ENCODE measurements at places on chromosomes 7 and 10. TPM values are rescaled to one million over a fixed set of nuclear protein-coding genes. Genes with fewer than 3 reads are reported as not detected.

GRCh38 chr10:124291001-124291701 is 127.6 kb downstream of the OAT start:
- no peak for DNase-seq
- no peaks in the 10 kb centered on the region for H3K4me1 ChIP-seq
- no peaks in the 10 kb centered on the region for H3K27me3 ChIP-seq
- H3K36me3 ChIP-seq: no peaks in the 10 kb centered on the region

DNA sequence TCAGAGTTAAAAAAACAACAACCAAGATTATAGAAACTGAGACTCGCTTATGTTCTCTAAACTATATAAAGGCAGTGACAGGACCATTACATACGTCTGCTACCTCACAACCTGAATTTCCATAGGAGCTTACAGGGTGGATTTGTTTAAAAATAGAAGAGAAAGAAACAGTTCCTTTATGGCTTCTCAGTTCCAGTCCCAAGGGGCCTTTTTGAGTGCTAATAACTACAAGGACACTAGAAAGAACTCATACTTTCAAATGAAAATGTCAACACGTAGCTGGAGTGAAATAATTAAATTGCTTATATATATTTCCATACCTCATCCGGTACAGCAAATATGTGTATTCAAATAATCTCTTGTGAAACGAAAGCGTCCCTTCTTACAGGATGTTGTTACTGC is 19.7 kb downstream of the TSPAN12 start:
- no peaks in the 10 kb centered on the region for H3K27me3 ChIP-seq
- peaks cover 57% of the 10 kb centered on the region for H3K4me1 ChIP-seq
- DNase-seq: no peak

- no peak overlapping the region for H3K27ac ChIP-seq
- no peaks in the 10 kb centered on the region for H3K4me1 ChIP-seq
- H3K36me3 ChIP-seq: 0 out of 2 replicates have a peak, but pooled peaks cover 4% of the 10 kb centered on the region
Measured at GRCh38 chr10:118927321-118927720, 102.2 kb upstream of the NANOS1 start.

The C10orf143 gene
- total RNA-seq: 0.62 TPM

DNA sequence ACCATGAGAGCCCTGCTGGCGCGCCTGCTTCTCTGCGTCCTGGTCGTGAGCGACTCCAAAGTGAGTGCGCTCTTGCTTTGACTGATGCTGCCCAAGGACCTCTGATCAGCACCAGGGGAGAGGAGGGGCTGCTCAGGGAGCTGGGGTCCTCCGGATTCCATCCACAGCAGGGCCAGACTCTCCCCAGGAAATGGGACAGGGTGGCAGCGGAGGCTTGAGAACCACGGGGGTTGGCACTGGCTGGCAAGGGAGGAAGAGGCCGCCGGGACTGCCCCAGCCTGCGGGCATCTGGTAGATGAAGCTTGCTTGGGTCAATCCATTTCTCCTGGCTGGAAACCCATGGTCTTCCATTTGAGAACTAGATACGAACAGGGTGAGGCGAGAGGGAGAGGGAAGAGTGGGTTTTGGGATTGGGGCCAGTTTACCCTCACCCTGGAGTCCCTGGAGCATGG is 647 bp downstream of the PLAU start:
- H3K4me1 ChIP-seq: peaks cover 46% of the 10 kb centered on the region
- H3K36me3 ChIP-seq: no peaks in the 10 kb centered on the region
- peak overlapping the region; percentile 94 for H3K4me3 ChIP-seq
- H3K27ac ChIP-seq: no peak overlapping the region

The FRAT2 gene
- 87.5 TPM for total RNA-seq

The SFTPA1 gene
- not detected for total RNA-seq

The ABHD11 gene
- 16.3 TPM for total RNA-seq

- no peak overlapping the region for H3K4me3 ChIP-seq
- no peaks in the 10 kb centered on the region for H3K27me3 ChIP-seq
- H3K36me3 ChIP-seq: no peaks in the 10 kb centered on the region
- no peak for DNase-seq
- peaks cover 15% of the 10 kb centered on the region for H3K4me1 ChIP-seq
Measured at GRCh38 chr7:123645516-123645915, 10.2 kb upstream of the LMOD2 start.

The ADRA2A gene
- total RNA-seq: 2.5 TPM

The TMEM176B gene
- 0.47 TPM for total RNA-seq

DNA sequence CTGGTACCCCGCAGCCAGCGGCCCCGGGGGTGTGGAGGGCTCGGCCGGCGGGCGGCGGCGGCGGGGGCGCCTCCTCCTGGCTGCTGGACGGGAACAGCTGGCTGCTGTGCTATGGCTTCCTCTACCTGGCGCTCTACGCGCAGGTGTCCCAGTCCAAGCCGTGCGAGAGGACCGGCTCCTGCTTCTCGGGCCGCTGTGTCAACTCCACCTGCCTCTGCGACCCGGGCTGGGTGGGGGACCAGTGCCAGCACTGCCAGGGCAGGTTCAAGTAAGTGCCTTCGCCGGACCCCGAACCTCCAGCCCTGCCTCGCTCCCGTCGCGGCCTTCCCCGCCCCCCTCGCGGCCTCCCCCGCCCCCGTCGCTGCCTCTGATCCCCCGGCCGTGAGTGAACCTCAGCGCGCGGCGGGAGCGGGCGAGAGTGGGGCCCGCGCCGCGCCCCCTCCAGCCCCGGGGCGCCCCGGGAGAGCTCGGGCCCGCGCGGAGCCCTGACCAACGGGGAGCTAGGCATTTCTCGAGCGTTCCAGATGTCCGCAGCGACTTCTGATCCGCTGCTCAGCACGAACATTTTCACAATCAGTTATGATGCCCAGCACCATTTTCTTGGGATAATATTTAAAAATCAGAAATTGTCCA is 727 bp downstream of the ATRNL1 start:
- peaks cover 30% of the 10 kb centered on the region for H3K27me3 ChIP-seq
- no peak overlapping the region for H3K27ac ChIP-seq
- no peaks in the 10 kb centered on the region for H3K36me3 ChIP-seq
- DNase-seq: peak; percentile 69
- peaks cover 39% of the 10 kb centered on the region for H3K4me1 ChIP-seq
- H3K4me3 ChIP-seq: peak overlapping the region; percentile 79

The MYL10 gene
- not detected for total RNA-seq

The PRSS2 gene
- not detected for total RNA-seq

DNA sequence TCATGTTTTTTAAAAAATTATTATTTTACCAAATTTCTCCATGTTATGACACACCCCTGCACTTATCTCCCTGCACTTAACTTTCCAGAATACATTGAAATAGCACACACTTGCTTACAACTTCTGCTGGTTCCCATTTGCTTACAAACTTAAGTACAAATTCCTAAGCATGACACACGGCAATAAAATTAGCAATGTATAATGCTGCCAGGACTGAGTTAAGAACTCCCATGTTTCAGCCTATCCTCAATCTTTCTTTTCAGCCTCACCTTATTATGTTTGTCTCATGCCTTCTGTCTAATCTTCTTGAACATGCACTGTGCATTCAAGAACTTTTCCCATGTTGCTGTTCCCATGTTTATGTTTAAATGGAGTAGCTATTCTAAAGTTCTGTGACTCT is 40.8 kb downstream of the PRPS1L1 start:
- no peaks in the 10 kb centered on the region for H3K36me3 ChIP-seq
- no peak overlapping the region for H3K27ac ChIP-seq
- no peak overlapping the region for H3K4me3 ChIP-seq
- no peaks in the 10 kb centered on the region for H3K27me3 ChIP-seq
- H3K4me1 ChIP-seq: no peaks in the 10 kb centered on the region

DNA sequence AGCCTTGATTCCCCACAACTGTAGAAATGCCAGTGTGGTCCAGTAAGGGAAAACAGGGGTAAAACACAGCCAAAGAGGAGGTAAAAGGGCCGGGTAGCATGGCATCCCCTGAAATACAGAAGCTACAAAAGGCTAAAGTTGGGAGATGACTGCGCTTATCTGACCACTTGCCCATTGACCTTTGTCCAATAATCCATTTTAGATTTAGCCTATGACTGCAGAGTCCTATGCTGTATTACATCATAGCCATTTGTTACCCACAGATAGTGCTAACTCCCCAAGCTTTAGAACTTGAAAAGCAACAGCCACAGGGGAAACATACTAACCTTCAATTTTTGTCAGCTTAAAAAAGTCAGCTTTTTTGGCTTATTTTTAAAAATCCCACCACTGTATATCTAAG is 26.2 kb downstream of the MTPN start:
- H3K36me3 ChIP-seq: peaks cover 14% of the 10 kb centered on the region
- no peaks in the 10 kb centered on the region for H3K4me1 ChIP-seq
- H3K27ac ChIP-seq: no peak overlapping the region
- H3K4me3 ChIP-seq: no peak overlapping the region
- DNase-seq: no peak

The SPAM1 gene
- not detected for total RNA-seq

The GIMAP8 gene
- not detected for total RNA-seq

The LRRC17 gene
- total RNA-seq: 3.1 TPM

The HOXA11 gene
- not detected for total RNA-seq

- H3K27ac ChIP-seq: no peak overlapping the region
- 0 out of 2 replicates have a peak, but pooled peaks cover 3% of the 10 kb centered on the region for H3K4me1 ChIP-seq
- no peak overlapping the region for H3K4me3 ChIP-seq
- H3K36me3 ChIP-seq: no peaks in the 10 kb centered on the region
- no peaks in the 10 kb centered on the region for H3K27me3 ChIP-seq
Measured at GRCh38 chr7:48875045-48875916, 49.1 kb upstream of the CDC14C start.

GRCh38 chr10:10684972-10685371 is 332.7 kb upstream of the CELF2 start:
- H3K4me3 ChIP-seq: no peak overlapping the region
- H3K27me3 ChIP-seq: no peaks in the 10 kb centered on the region
- peaks cover 4% of the 10 kb centered on the region for H3K4me1 ChIP-seq

DNA sequence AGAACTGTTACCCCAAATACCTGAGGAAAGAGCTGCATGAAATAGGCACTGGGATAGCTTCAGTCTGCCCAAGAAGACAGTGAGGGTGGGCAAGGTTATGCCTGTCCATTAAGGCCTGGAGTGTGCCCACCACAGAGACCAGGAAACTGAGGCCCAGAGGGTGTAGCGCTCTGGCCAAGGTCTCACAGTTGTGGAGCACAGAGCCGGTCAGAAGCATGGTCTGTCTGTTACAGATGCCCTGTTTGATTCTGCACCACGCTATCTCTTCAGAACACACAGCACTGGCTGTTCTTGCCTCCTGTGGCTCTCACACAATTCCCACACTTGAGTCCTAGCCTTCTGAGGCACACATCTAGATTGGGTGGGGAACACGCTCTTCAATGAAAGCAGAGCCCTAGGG is 261.4 kb downstream of the GRID1 start:
- no peaks in the 10 kb centered on the region for H3K36me3 ChIP-seq
- no peak overlapping the region for H3K27ac ChIP-seq
- no peak overlapping the region for H3K4me3 ChIP-seq
- no peaks in the 10 kb centered on the region for H3K4me1 ChIP-seq

- H3K27me3 ChIP-seq: no peaks in the 10 kb centered on the region
- DNase-seq: no peak
- H3K36me3 ChIP-seq: no peaks in the 10 kb centered on the region
- no peak overlapping the region for H3K27ac ChIP-seq
- no peaks in the 10 kb centered on the region for H3K4me1 ChIP-seq
Measured at GRCh38 chr10:25797888-25798429, 136.1 kb upstream of the MYO3A start.

- H3K27ac ChIP-seq: no peak overlapping the region
- H3K4me3 ChIP-seq: no peak overlapping the region
- no peak for DNase-seq
- no peaks in the 10 kb centered on the region for H3K27me3 ChIP-seq
Measured at GRCh38 chr10:18100669-18101068, 39.6 kb upstream of the CACNB2 start.

- H3K4me3 ChIP-seq: no peak overlapping the region
- H3K27me3 ChIP-seq: no peaks in the 10 kb centered on the region
- H3K36me3 ChIP-seq: no peaks in the 10 kb centered on the region
- H3K4me1 ChIP-seq: no peaks in the 10 kb centered on the region
- no peak overlapping the region for H3K27ac ChIP-seq
- DNase-seq: no peak
Measured at GRCh38 chr10:34884272-34884952, 69.3 kb upstream of the PARD3 start.

DNA sequence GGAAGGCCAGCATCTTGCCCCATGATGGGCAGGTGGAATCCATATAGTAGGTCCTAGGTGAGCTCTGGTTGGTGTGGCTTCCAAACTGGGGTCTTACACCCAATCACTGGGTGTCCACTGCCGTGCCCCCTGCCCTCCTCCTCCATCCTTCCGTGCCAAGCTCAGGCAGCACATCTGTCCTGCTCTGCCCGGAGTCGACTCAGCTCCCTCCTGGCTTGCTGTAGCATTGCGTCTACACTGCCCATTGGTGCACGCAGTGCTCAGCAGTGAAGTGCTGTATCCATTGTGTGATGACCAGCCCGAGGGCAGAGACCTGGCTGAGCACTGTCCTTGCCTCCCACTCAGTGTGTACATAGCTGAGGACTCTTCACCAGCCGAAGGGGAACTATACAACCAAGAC is 148.4 kb downstream of the ADAM12 start:
- H3K36me3 ChIP-seq: no peaks in the 10 kb centered on the region
- no peak for DNase-seq
- no peak overlapping the region for H3K4me3 ChIP-seq
- H3K27ac ChIP-seq: no peak overlapping the region
- H3K4me1 ChIP-seq: no peaks in the 10 kb centered on the region

DNA sequence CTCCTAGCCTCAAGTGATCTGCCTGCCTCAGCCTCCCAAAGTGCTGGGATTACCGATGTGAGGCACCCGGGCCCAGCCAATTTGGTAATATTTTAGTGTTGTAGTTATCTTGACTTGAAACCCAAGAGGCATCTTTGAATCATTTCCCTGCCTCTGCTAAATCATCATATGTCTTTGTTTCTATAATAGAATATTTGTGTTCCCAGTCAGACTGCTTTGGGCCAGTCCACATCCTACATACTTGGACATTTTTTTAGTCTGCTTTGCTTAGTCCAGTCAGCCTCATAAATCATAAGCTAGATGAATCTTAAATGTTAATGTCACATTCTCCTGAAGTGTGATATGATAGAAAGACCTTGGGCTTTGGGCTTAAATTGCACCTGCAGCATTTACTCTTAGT is 5.9 kb downstream of the STAM start:
- H3K27ac ChIP-seq: peak overlapping the region; percentile 97
- H3K36me3 ChIP-seq: peaks cover 6% of the 10 kb centered on the region
- DNase-seq: no peak
- peaks cover 43% of the 10 kb centered on the region for H3K4me1 ChIP-seq
- H3K27me3 ChIP-seq: no peaks in the 10 kb centered on the region
- no peak overlapping the region for H3K4me3 ChIP-seq

- no peak overlapping the region for H3K27ac ChIP-seq
- H3K36me3 ChIP-seq: no peaks in the 10 kb centered on the region
- no peak for DNase-seq
- H3K4me3 ChIP-seq: no peak overlapping the region
Measured at GRCh38 chr10:19874190-19874589, 58.0 kb downstream of the PLXDC2 start.

GRCh38 chr7:36032361-36032818 is 120.7 kb upstream of the EEPD1 start:
- H3K36me3 ChIP-seq: no peaks in the 10 kb centered on the region
- H3K4me3 ChIP-seq: no peak overlapping the region
- H3K4me1 ChIP-seq: no peaks in the 10 kb centered on the region

DNA sequence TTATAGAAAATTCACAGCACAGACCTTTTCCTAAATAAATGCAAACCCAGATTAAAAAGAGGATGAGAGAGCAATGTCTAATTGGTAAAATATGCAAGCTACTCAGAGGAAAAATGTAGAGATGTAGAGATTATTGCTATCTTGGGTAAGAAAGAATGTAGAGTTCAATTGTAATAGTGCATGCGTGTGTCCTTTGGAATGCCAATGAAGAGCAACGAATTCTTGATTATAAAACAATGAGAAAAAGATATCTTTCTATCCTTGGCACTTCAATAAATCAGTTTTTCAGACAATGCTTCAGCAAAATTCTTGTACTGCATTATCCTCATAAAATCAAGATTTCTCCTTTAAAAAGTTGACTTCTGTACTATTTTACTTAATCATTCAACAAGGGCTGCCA is 50.9 kb downstream of the SEMA3D start:
- no peaks in the 10 kb centered on the region for H3K36me3 ChIP-seq
- no peaks in the 10 kb centered on the region for H3K4me1 ChIP-seq
- H3K4me3 ChIP-seq: no peak overlapping the region
- H3K27me3 ChIP-seq: no peaks in the 10 kb centered on the region
- DNase-seq: no peak
